ENCODE measurements at places on chromosomes 13 and 19. TPM values are rescaled to one million over a fixed set of nuclear protein-coding genes. Genes with fewer than 3 reads are reported as not detected.

IL17D gene
- 1.4 TPM for total RNA-seq

IGFL3 gene
- total RNA-seq, result not detected

SGCG gene
- 1.3 TPM for total RNA-seq

EEF1AKMT1 gene
- 11.0 TPM for total RNA-seq

MAST1 gene
- 0.95 TPM for total RNA-seq

PRSS57 gene
- total RNA-seq, result not detected

WASF3 gene
- 11.2 TPM for total RNA-seq

GIPC3 gene
- total RNA-seq, result not detected

All from bronchial smooth muscle cell (primary cell).